Esophagus mucosa (tissue), 1 donor: ENCODE measurements at places on chromosomes 11 and 22. TPM values are rescaled to one million over a fixed set of nuclear protein-coding genes. Genes with fewer than 3 reads are reported as not detected.

- peak; percentile 2 for ATAC-seq
Measured at GRCh38 chr22:35839841-35840301, 122.2 kb downstream of the APOL5 start.

GRCh38 chr22:21940521-21940920 is 12.1 kb downstream of the PPM1F start:
- no peak for ATAC-seq

DNA sequence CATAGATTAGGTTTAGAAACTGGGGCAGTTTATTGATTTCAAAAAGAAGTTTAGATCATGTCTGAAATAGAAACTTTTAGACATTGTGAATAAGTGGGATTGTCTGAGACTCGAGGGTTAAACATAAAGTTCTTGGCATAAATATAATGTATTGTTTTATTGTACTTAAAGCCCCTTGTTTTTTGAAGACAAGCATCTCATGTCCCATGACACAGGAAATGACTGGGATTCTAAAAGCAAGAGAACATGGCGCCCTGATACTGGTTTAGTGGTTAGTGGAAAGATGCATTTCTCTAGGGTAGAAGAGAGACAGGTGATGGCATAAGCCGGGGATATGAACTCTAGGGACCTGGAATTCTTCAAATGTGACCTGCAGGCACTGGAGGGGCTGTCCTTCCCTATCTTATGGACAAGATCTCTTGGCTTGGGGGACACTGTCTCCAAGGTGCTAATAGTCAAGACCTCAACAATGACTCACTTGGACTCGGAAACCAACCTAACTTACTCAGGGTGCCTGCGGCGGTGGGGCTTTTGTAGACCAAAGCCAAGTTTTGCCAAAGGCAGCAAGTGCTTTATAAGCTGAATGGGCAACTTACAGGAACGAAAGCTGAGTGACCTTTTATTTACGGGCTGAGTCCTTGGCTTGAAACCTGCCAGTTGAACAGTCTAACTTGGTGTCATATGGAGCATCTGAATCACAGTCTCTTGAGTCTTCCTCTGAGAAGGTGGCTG is 48.2 kb downstream of the UBASH3B start:
- ATAC-seq: no peak

The TYR gene
- total RNA-seq: not detected
